ENCODE measurements at places on chromosomes 6 and 20. TPM values are rescaled to one million over a fixed set of nuclear protein-coding genes. Genes with fewer than 3 reads are reported as not detected.

GRCh38 chr6:70299456-70299855, 3.4 kb downstream of the COL9A1 start:
- DNase-seq: no peak
- H3K36me3 ChIP-seq: no peaks in the 10 kb centered on the region
- H3K27me3 ChIP-seq: no peaks in the 10 kb centered on the region
- no peaks in the 10 kb centered on the region for H3K4me1 ChIP-seq
- no peak overlapping the region for H3K4me3 ChIP-seq

DNA sequence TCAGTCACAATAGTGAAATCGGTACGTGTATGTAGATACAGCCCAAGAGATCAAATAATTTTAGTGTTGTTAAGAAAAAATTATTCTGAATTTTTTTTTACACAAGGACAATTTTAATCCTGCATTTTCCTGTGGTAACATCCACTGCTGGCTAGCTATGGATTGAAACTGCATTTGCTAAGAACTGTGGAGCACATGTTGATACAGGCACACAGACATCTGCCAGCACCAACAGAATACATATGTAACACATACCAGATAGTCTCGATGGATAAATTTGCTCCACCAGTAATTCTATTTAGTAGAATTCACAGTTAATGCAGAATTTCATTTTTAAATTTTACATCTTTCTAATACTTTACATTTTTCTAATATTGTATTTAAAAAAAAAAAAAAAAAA, 2.2 kb downstream of the ASIP start:
- no peaks in the 10 kb centered on the region for H3K27me3 ChIP-seq
- DNase-seq: no peak
- H3K4me3 ChIP-seq: no peak overlapping the region
- H3K36me3 ChIP-seq: no peaks in the 10 kb centered on the region

The BTN2A1 gene
- 26.9 TPM for polyA plus RNA-seq

DNA sequence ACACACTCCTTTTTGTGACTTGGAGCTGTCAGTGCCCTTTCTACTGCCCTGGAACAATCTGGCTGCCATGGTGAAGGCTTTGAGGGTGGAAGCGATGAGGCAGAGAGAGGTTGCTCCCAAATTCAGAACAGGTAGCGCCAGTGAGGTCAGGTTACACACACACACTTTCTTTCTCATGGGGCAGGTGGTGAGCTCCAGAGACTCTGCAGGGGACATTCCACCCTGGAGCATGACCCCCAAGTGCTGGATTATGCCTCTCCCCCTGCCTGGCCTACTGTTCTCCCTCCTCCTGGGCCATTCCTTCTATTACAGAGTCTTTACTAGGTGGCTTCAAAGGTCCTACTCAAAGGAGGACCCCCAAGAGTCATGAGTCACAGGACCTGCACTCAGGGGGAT, 98.0 kb downstream of the EYA2 start:
- H3K27me3 ChIP-seq: peaks cover 4% of the 10 kb centered on the region
- H3K27ac ChIP-seq: no peak overlapping the region
- DNase-seq: no peak
- no peak overlapping the region for H3K4me3 ChIP-seq

The GABBR1 gene
- 35.9 TPM for polyA plus RNA-seq

- H3K4me1 ChIP-seq: peaks cover 10% of the 10 kb centered on the region
- no peak for DNase-seq
- no peaks in the 10 kb centered on the region for H3K27me3 ChIP-seq
- peaks cover 58% of the 10 kb centered on the region for H3K36me3 ChIP-seq
- H3K27ac ChIP-seq: no peak overlapping the region
- no peak overlapping the region for H3K4me3 ChIP-seq
These were observed 37.3 kb downstream of the KIF3B start for GRCh38 chr20:32314768-32315167.

DNA sequence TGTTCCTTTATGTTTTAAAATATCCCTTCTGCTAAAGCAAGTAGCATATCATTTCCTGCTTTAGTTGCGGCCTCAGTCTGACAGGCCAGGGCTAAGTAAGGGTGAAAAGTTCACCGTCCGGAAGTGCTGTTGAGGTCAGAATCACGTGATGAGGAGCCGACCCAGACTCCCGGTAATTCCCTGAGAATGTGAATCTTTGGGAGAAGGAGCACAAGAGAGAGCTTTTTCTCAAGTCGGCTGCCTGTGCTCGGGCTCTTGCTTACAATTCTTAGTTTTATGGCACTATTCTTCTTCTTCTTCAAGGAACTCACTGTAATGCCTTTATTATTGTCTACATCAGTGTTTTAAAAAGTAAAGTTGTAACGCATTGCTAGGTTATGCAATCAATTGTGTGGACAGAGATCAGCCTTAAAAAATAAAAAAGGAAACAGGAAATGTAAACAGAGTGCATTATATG, 309.3 kb downstream of the PRL start:
- H3K4me3 ChIP-seq: peak overlapping the region; percentile 13
- peak overlapping the region; percentile 68 for H3K27ac ChIP-seq
- no peaks in the 10 kb centered on the region for H3K27me3 ChIP-seq
- H3K4me1 ChIP-seq: peaks cover 6% of the 10 kb centered on the region
- no peaks in the 10 kb centered on the region for H3K36me3 ChIP-seq
- DNase-seq: peak; percentile 94

DNA sequence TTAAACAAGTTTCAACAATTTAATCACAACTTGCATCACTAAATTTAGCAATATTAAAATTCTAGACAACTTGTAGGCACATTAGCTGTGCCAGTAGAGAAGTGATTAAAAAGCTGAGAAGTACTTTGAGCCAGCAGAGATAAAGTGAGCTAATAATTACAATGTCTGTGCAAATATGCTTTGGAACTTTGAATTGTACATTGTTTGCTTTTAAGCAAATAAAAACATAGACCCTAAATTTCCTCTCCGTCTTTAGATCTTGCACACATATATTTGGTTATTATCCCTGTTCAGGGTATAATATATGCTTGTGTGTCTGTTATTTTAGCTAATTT, 44.2 kb upstream of the DEFB112 start:
- H3K4me3 ChIP-seq: no peak overlapping the region
- H3K36me3 ChIP-seq: no peaks in the 10 kb centered on the region
- H3K27ac ChIP-seq: peak overlapping the region; percentile 58
- H3K27me3 ChIP-seq: no peaks in the 10 kb centered on the region

The LY6G5C gene
- 2.6 TPM for polyA plus RNA-seq

DNA sequence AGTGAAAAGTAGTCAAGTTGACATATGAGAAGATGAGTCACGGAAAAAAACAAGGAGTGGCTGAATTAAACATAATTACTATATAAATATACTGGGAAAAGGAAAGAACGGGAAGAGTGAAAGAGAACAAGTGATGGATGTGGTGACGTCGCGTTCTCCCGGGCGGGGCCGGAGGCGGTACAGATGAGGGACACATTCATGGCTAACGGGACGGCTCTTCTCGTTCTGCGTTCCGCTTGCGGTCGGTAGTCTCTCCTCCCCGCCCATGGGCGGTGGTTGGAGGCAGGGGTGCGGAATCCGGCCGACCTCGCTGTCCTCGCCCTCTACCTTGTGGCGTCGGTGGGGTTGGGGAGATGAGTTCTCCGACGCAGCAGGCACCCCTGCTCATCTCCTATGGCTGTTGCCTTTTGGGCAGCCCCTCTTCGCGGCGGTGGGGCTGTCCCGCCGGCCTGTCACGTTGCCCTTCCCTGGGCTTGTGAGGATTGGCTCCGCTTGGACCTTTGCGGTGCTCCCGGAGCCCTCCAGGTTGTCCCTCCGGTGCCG, 22.5 kb downstream of the HLA-G start:
- no peaks in the 10 kb centered on the region for H3K36me3 ChIP-seq
- no peak overlapping the region for H3K27ac ChIP-seq
- peaks cover 47% of the 10 kb centered on the region for H3K27me3 ChIP-seq

The SLC16A10 gene
- 22.4 TPM for polyA plus RNA-seq

The MAVS gene
- polyA plus RNA-seq: 28.4 TPM

DNA sequence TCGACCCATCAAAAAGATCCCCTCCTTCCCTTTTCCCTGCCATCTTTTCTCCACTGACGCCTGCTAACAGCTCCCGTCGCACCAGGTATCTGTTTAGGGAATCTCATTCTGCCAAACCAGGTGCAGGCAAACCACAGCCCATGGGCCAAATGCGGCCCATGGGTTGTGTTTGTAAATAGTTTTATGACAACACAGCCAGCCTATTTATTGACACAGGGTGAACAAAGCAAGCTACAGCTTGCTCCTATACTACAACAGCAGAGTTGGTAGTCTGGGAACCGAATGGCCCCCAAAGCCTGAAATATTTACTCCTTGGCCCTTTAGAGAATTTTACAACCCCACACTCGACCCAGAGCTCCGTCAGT, 16.4 kb downstream of the NFATC2 start:
- no peak overlapping the region for H3K4me3 ChIP-seq
- H3K27ac ChIP-seq: no peak overlapping the region
- H3K27me3 ChIP-seq: no peaks in the 10 kb centered on the region
- H3K4me1 ChIP-seq: peaks cover 20% of the 10 kb centered on the region

The BMP6 gene
- polyA plus RNA-seq: 1.5 TPM

GRCh38 chr6:31008165-31008564, 2.1 kb upstream of the MUC22 start:
- H3K36me3 ChIP-seq: no peaks in the 10 kb centered on the region
- DNase-seq: no peak

DNA sequence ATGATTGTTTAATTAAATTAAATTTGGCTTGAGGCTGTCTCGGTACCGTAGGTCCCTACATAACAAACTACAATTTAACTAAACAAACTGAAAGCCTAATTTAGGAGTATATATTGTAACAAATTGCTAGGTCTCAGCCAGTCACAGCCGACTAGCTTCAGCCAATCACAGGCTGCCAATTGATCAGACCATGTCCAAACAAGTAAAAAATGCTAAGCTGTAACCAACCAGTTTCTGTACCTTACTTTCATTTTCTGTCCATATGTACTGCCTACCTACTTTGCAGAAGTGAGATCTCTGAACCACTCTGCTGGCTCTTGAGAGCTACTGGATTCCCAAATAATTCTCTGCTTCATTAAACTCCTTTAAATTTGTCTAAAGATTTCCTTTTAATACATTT, 648.0 kb upstream of the GJE1 start:
- no peak overlapping the region for H3K4me3 ChIP-seq
- no peaks in the 10 kb centered on the region for H3K36me3 ChIP-seq
- no peak overlapping the region for H3K27ac ChIP-seq
- H3K4me1 ChIP-seq: no peaks in the 10 kb centered on the region
- no peaks in the 10 kb centered on the region for H3K27me3 ChIP-seq

GRCh38 chr20:10792291-10792690, 118.5 kb upstream of the JAG1 start:
- no peaks in the 10 kb centered on the region for H3K36me3 ChIP-seq
- no peak overlapping the region for H3K4me3 ChIP-seq
- no peaks in the 10 kb centered on the region for H3K27me3 ChIP-seq
- H3K4me1 ChIP-seq: no peaks in the 10 kb centered on the region

The ID4 gene
- 41.6 TPM for polyA plus RNA-seq

DNA sequence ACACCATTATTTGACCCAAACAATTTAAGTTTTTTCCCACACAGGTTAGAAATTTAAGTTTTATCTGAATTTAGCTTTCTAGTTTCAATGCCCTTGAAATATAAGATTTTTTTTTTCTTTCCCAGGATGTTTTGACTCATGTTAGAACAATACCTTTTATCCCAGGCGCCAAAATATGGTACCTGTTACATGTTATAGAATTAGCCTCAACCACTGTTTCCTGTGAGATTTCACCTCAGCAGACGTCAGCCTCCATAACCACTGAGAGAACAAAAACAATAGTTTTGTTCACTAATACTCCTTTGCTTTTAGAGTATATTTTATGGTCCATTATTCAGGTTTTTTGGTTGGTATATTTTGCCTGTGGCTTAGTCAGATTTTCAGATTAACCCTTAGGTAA, 302.9 kb downstream of the CDKAL1 start:
- peaks cover 5% of the 10 kb centered on the region for H3K4me1 ChIP-seq
- H3K27me3 ChIP-seq: no peaks in the 10 kb centered on the region
- no peak overlapping the region for H3K4me3 ChIP-seq

DNA sequence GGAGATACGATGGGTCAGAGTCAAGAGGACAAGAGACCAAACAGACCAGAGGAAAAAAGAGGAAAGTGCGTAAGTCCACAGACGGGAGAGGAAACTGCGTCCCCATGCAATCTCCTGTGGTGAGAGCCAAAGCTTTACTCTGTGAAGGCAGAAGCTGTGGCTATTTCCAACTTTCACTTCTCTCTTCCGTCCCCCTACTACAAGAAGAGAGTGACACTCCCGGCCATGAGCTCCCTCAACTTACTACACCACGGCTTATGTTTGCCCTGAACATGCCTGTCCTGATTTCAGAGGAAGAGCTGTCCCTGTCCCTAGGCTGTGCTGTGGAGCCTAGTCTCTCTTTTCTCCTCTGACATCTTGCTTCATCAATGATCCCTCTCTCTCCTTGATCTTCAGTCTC, 11.5 kb upstream of the SSR1 start:
- DNase-seq: no peak
- no peak overlapping the region for H3K4me3 ChIP-seq
- H3K36me3 ChIP-seq: no peaks in the 10 kb centered on the region
- no peaks in the 10 kb centered on the region for H3K27me3 ChIP-seq
- no peak overlapping the region for H3K27ac ChIP-seq

The CYP39A1 gene
- polyA plus RNA-seq: 3.4 TPM

- peak overlapping the region; percentile 91 for H3K27ac ChIP-seq
- no peak overlapping the region for H3K4me3 ChIP-seq
These were observed 7.7 kb downstream of the TPMT start for GRCh38 chr6:18147160-18147559.

The FNDC11 gene
- polyA plus RNA-seq: 0.34 TPM

GRCh38 chr6:131412960-131413830, 159.8 kb upstream of the ARG1 start:
- no peaks in the 10 kb centered on the region for H3K36me3 ChIP-seq
- peak overlapping the region; percentile 27 for H3K27ac ChIP-seq
- H3K27me3 ChIP-seq: no peaks in the 10 kb centered on the region

The THEMIS gene
- polyA plus RNA-seq: 0.73 TPM

DNA sequence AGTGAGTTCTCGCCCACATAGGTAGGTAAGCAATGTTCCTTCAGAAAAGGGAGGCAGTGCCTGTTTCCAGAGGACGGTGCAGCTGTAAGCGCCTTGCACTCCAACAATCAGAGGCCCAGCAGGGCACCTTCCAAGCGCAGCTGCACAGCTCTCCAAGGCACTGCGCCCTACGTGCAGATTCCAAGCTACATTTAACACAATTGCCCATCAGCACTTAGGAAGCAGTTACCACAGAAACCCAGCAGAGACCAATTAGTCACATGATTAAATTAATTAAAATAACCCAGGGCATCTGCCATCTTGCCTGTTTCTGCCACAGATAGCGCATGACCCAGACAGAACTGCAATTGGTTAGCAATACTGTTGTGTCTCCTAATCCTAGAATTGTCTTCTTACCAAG, 65.5 kb downstream of the SOBP start:
- no peaks in the 10 kb centered on the region for H3K36me3 ChIP-seq
- no peak for DNase-seq
- no peak overlapping the region for H3K27ac ChIP-seq
- H3K27me3 ChIP-seq: no peaks in the 10 kb centered on the region
- no peak overlapping the region for H3K4me3 ChIP-seq

- peaks cover 6% of the 10 kb centered on the region for H3K36me3 ChIP-seq
- no peak overlapping the region for H3K27ac ChIP-seq
- H3K4me3 ChIP-seq: no peak overlapping the region
- H3K27me3 ChIP-seq: no peaks in the 10 kb centered on the region
- DNase-seq: no peak
These were observed 87.8 kb downstream of the L3MBTL3 start for GRCh38 chr6:130105996-130106704.

GRCh38 chr6:63705707-63706106, 70.1 kb downstream of the PHF3 start:
- peaks cover 4% of the 10 kb centered on the region for H3K4me1 ChIP-seq
- no peak overlapping the region for H3K4me3 ChIP-seq
- H3K27ac ChIP-seq: no peak overlapping the region
- no peaks in the 10 kb centered on the region for H3K27me3 ChIP-seq
- no peak for DNase-seq
